ENCODE measurements at places on chromosomes 1 and 21. TPM values are rescaled to one million over a fixed set of nuclear protein-coding genes. Genes with fewer than 3 reads are reported as not detected.

GRCh38 chr1:105254906-105255305 is 1505.2 kb downstream of the AMY1C start:
- no peak for DNase-seq
- H3K4me3 ChIP-seq: no peak overlapping the region
- H3K27ac ChIP-seq: no peak overlapping the region
- H3K4me1 ChIP-seq: no peaks in the 10 kb centered on the region
- H3K27me3 ChIP-seq: no peaks in the 10 kb centered on the region

DNA sequence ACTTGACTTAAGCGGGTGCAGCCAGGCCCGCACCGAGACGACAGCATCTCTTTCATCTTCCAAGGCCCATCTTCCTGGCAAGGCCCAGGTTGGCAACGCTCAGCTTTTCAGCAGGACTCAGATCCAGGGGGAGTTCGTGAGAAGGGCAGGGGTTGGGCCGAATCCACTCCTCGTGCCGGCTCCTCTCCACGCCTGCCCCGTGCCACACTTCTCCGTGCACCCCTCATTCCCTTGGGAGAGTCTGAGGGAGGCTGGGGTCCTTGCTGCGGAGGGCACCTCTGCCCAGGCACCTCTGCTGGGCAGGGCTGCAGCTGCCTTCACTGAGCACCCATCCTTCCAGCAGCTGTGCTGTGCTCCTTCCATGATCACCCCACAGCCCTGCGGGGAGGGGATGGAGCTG is 22.3 kb downstream of the PRDM16 start:
- no peak overlapping the region for H3K4me3 ChIP-seq
- no peak for DNase-seq
- H3K36me3 ChIP-seq: no peaks in the 10 kb centered on the region
- peaks cover 28% of the 10 kb centered on the region for H3K27me3 ChIP-seq

- H3K4me1 ChIP-seq: no peaks in the 10 kb centered on the region
- H3K27me3 ChIP-seq: no peaks in the 10 kb centered on the region
- no peaks in the 10 kb centered on the region for H3K36me3 ChIP-seq
- no peak for DNase-seq
- no peak overlapping the region for H3K4me3 ChIP-seq
Measured at GRCh38 chr1:70718086-70718630, 307.1 kb downstream of the CTH start.

- DNase-seq: no peak
- peaks cover 3% of the 10 kb centered on the region for H3K36me3 ChIP-seq
- H3K4me3 ChIP-seq: peak overlapping the region; percentile 92
- peaks cover 26% of the 10 kb centered on the region for H3K4me1 ChIP-seq
Measured at GRCh38 chr1:207748737-207749528, 2.9 kb upstream of the CD46 start.

DNA sequence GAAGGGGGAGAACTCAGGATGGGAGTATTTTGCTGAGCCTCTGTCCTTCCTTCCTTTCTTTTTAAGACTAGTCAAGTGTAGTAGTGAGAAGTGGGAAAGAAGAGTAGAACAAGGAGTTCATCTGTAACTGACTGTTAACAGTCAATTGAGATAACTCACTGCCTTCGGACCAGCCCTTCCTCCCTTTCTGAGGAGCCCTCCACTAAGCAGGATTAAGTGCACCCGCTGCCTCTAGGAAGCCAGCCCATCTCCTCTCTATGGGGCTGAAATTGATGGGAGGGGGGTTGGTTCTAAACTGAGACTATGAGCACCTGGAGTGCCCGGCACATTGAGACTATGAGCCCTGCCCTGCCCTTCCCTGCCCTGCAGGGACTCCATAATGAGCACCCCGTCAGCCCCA is 72.7 kb upstream of the TINAGL1 start:
- no peak for DNase-seq
- H3K27ac ChIP-seq: no peak overlapping the region
- H3K36me3 ChIP-seq: no peaks in the 10 kb centered on the region
- H3K4me3 ChIP-seq: no peak overlapping the region

DNA sequence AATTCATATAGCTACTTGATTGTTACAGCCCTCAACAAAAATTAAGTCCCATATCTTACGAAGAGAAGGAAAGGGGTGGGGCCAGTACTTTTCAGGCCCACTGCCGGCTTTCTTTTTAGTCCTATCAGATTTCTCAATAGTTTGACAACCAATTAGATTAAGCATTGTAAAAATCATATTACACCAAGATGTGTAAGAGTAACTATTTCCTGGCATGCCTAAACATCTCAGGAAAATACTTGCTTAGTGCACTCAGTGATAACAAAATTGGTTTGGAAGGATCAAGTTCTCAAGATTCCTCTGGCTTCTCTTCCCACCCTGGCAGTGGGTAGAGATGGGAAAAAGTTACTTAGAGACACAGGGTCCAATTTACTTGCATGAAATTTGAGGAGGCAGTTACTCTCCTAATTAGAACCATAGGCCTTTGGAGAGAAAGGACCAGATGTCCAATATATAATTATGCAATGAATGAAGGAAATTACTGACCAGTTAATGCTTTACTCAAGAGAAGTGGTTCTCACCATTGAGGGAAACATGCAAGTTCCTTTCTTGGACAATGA is 30.1 kb downstream of the STPG1 start:
- H3K27me3 ChIP-seq: peaks cover 17% of the 10 kb centered on the region
- no peak overlapping the region for H3K4me3 ChIP-seq
- no peak for DNase-seq
- H3K36me3 ChIP-seq: no peaks in the 10 kb centered on the region

DNA sequence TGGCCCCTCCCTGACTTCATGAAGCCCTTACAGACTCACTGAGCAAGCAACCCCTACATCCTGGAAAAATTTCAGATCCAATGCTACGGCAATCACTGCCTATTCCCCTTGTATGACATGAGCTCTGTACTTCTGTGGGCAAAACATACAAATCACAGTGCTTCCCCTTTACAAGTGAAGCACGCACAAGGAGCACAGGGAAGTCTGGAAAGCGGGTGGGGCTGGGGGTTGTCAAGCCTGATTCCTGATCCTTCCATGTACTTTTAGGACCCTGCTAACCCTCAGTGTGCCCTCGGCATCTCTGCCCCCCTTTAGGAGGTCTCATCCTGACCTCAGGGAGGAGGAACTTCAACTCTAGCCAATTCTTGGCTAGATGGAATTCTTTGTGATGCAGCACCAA is 405.7 kb upstream of the POU3F1 start:
- DNase-seq: no peak
- H3K4me3 ChIP-seq: no peak overlapping the region
- H3K27ac ChIP-seq: no peak overlapping the region
- H3K4me1 ChIP-seq: no peaks in the 10 kb centered on the region
- H3K36me3 ChIP-seq: no peaks in the 10 kb centered on the region

DNA sequence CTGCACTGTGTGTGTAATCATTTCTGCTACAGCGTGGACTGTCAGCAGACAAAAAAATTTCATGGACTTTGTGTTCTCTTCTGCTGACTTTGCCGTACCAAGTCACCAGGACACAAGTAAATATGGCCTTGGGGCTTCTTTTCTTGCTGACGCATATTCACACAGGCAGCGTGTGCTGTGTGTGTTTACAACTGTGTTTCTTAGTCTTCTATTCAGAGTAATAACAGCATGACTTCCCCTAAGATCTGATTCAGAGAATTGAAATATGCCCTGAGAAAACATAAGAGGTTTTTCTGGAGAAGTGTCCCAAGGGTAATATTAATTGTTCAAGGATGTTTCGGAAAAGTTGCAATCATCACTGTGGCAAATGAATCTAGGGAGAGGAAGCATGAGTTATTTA is 47.1 kb upstream of the DYNLT5 start:
- no peaks in the 10 kb centered on the region for H3K36me3 ChIP-seq
- H3K27ac ChIP-seq: no peak overlapping the region
- no peak for DNase-seq
- no peaks in the 10 kb centered on the region for H3K4me1 ChIP-seq
- H3K4me3 ChIP-seq: no peak overlapping the region

CBS gene
- 419 TPM for total RNA-seq
